ENCODE measurements at places on chromosomes 4 and X. TPM values are rescaled to one million over a fixed set of nuclear protein-coding genes. Genes with fewer than 3 reads are reported as not detected.

DNA sequence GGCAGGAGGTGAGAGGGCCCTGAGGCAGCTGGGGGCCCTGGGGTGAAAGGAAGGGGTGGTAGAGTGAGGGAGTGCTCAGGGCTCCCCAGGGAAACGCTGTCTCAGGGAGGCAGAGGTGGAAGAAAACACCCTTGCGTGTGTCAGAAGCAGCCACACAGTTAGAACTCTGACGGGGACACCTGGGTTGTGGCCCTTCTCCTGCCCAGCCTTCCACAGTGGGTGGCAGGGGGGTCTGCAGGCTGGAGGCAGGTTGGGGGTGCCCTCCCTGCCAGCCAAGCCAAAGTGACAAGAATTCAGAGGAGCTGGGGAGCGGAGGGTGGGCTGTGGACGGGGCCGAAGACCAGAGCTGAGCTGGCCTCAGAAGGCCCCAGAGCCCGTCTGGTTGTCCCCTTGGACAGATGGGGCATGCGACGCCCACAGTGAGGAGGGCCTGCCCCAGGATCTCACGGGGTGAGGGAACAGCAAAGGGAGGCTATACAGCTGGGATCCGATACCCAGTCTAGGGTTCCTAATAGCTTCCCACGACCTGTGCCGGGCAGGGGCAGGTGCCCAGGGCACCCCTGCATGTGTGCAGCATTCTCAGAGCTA lies 105.2 kb upstream of the ADRA2C start:
- no peak for DNase-seq

- DNase-seq: no peak
Measured at GRCh38 chr4:81550388-81550859, 78.7 kb upstream of the RASGEF1B start.

ERAS gene
- not detected for total RNA-seq

CCNI gene
- 250 TPM for total RNA-seq

DNA sequence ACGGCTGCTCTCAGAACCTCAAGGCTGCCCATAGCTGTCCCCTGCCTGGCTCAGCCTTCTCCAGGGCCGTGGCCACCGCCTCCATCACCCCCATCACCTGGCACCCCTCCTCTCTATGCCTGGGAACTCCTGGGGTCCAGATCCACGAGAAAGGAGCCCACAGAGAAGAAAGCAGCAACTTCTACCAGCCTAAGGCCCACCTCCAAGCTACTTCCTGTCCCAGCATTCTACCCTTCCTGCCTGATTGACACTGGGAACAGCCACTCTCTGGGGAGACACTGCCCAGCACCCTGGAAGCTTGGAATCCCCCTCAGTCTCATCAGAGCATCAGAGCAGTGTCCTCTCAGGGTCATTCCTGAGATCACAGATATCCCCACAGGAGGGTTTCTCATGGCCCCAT lies 36.9 kb upstream of the PROM1 start:
- no peak for DNase-seq
